Pulmonary artery endothelial cell (primary cell): ENCODE measurements at places on chromosomes 1 and 21. TPM values are rescaled to one million over a fixed set of nuclear protein-coding genes. Genes with fewer than 3 reads are reported as not detected.
A peak's percentile ranks its signal among the peaks of the same experiment; 100 is the strongest.

Gene SMCP
- not detected in 2 replicates for total RNA-seq

Gene S100A16
- total RNA-seq, result 689 and 738 TPM in 2 replicates

Gene OPRD1
- not detected in 2 replicates for total RNA-seq

- no peak for DNase-seq
Measured at GRCh38 chr1:59412718-59413326, 115.9 kb downstream of the FGGY start.

DNA sequence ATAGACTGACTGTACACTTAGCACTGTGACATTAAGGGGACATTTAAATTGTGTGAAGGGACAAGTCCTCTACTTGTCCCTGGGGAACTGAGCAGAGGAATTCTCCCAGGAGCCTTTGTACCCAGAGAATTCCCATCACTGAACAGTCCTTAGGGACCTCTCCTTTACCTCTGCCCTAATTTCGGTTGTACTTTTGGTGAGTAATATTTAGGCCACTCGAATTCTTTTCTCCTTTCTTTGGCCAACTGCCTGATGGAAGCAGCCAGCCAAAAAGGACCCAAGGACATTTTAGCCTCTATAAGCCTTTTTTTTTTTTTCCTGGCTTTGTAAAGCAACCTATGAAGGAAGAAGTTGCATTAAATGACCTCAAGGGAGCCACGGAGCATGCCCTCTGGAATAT lies 71.5 kb downstream of the NR5A2 start:
- no peak for DNase-seq

- DNase-seq, result peak; percentile 13
Measured at GRCh38 chr1:231629132-231629531, 2.5 kb downstream of the DISC1 start.

Gene CSF3R
- not detected in 2 replicates for total RNA-seq
